ENCODE measurements at places on chromosomes 5 and 9.

DNA sequence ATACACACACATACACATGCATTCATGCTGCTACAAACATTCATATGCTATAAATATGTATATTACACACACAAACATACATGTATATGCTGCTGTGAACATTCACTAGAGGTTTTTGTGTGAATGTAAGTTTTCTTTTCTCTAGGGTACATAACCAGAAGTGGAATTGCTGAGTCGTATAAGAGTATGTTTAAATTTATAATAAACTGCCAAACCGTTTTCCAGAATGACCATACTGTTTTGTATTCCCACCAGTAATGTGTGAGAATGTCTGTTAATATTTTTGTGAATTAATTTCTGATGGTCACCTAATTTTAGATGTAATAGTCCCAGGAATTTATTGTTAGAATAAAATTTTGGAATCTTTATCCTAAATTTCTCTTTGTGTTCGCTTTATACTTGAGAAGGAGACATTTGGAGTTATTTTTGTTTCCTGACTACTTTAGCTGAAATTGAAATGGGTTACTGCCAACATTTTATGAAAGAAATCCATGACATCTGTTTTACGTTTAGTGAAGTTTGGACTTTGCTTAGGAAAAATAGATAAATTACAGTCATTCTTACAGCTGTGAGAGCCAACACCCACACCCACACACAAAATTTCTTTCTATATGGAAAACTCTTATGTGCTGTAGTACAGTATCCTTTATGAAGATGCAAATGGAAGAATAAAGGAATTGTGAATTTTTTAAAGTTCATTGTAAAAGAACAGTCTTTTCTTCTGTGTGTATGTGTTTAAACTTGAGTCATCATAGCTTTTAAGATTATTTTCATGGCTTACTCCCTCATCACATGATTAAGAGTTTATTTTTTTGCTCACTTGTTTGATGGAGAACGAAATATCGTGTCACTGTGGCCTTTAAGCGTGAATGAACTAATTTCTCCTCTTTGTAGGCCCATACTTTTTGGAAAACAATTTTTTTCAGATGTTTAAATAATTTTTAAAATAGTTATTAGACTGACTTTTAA, 24.3 kb downstream of the CENPP start:
- DNase-seq: peak; percentile 76

- DNase-seq: no peak
Measured at GRCh38 chr9:134785325-134786108, 95.1 kb upstream of the FCN2 start.

DNA sequence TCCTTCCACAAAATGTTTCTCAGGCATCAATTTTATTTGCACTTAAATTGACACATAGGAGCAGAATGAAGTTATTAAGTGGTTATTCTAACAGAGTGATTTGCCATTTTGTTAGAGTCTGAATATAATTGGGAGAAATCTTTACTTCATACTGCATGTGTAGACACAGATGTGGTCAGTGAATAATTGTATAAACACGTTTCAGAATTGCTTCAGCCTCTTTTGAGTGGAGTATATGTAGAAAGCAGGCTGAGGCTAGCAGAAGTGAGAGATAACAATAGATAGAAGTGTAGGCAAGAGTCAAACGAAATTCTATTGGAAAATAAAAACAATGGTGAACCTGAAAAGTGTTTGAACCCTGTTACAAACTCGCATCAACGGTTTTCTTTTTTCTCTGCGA, 270.7 kb downstream of the TMEM167A start:
- DNase-seq: peak; percentile 26

DNA sequence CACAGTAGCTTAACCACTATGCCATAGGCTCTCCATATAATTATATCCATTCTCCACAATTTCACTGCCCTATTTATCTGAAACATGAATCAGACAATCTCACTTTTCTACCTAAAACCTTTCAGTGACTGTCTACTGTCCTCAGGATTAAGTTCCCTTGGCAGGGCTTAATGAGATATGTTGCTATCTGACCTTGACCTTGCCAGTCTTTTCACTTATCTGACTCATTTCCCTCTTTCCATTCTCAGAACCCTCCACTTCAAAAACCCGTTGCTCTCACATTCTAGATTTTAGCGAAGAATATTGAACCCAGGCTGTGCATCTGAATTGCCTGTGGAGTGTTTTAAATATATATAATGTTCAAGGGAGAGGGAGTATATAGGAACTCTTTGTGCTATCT, 452.1 kb upstream of the MPDZ start:
- no peak for DNase-seq

DNA sequence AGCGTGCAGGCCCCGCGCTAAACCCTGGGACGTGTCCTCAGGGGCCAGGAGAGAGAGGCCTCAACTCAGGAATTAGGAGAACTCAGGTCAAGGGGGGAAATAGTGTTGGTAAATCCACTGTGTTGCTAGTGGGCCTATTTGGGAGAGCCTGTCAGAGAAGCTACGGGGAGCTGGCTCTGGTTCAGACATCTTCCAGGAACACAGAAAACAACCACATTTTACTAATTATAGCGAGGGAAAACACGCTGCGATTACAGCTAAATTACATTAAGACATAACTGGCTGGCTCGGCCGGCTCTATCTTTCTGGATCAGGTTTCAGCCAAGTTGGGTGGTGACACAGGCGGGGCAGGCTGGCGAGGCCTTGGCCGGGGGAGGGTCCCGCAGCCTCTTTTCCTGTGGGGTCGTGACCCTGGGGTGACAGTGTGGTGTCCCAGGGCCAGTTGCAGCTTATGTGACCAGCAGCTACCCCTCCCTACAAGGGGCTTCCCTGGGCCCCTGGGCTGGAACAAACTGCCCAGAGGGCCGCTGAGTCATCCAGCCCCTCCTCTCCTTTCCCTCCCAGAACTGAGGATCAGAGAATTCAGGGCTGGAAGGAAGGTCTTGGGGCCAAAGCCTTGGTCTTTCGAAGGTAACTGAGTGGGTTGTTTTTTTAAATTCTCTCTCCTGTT, 75.1 kb downstream of the FGF18 start:
- DNase-seq: peak; percentile 83

- no peak for DNase-seq
Measured at GRCh38 chr9:93456022-93456421, 2.6 kb upstream of the FAM120AOS start.

- no peak for DNase-seq
Measured at GRCh38 chr9:123749580-123750202, 180.2 kb downstream of the DENND1A start.

DNA sequence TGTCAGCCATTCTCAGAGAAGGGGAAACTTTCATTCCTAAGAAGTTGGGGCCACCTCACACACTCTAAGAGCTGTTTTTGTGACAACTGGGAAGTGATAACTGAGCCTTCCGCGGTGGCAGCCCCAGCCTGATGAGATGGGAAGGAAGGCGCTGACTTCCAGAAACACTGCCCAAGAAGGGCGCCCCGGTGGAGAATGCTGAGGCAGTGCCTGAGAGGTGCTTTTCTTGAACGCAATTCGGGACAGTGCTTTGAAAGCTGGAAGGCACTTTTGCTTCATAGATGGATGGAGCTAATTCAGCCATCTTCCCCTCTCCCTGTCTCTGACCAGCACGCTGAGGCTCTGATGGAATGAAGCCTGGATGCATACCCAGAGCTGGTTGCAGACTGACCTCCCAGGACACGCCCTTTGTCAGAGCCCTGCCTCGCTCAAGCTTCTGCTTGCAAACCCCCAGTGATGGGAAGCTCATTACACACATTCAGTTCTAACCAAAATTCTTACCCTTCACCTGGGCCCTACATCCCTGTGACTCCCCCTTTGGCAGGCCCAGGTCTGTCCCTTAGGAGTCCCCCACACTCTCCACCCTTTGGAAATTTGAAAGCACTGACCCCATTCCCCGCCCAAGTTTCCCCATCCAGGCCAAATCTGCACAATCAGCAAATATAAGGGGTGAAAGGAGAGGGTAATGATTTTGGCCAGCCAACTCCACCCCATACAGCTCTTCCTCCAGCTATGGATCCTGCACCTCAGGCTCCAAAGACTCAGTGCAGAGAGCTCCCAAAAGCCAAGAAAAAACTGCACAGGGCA, 66.6 kb upstream of the SLC25A51 start:
- DNase-seq: no peak

GRCh38 chr5:56515011-56515410, 281.9 kb upstream of the ANKRD55 start:
- no peak for DNase-seq

- DNase-seq: peak; percentile 99
Measured at GRCh38 chr9:107637421-107638420, 148.2 kb upstream of the KLF4 start.

DNA sequence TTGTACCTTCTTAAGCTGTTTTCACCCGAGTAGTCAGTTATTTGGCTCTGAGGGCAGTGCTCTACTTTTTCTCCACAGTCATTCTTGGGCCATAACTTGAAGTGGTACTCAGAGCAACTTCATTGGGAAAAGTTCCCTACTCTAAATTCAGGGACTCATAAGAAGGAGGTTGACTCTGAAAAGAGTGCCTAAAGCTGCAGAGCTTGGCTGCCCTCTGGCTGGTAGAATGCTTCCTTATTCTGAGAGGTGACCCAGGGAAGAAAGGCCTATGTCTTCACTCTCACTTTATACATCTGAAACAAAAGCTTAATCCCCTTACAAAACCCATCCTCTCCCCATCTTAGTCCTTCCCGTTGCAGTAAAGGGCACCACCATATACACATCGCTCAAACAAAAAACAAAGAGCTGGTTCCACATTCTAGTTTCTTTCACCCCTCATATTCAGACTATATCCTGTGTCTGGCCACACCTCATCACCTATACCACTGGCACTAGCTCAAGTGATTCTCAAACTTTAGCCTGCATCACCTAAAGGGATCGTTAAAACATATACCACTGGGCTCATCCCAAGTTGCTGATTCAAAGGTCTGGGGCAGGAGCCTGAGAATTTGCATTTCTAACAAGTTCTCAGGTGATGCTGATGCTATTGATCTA, 7.9 kb downstream of the IGIP start:
- no peak for DNase-seq

DNA sequence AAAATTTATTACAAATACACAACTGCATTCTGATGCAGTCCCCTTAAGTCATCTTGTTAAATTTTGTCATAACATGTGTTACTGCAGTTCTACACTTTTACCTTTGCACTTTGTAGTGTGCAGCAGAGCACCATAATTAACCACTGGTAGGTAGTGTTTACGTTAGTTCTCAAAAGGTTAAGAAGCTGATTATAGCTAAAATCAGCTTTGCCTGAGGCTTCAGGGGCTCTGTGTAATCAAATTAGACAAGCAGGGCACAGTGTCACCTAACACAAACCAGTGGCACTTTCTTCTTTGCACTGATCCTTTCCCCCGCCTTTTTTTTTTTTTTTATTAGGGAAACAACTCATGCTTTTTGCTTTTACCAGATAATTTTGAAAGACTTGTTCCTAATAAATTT, 26.1 kb downstream of the POU5F2 start:
- no peak for DNase-seq

DNA sequence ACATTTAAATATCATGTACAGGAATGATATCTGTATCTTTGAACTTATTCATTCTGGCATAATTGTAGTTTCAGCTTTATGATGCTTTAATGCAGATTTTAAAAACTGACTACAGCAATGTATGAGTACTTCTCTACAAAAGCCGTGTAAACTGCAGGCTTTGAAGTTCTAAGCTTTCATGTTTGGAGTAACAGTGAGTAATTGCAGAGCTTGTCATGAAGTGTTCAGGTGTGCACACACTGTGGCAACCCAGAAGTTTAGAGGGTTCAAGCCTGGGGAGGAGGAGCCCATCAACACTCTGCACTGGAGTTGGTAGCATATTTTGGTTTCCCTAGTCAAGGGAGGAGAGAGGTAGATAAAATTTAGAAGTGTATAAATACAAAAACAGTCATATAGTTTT, 130.9 kb downstream of the CD180 start:
- no peak for DNase-seq

DNA sequence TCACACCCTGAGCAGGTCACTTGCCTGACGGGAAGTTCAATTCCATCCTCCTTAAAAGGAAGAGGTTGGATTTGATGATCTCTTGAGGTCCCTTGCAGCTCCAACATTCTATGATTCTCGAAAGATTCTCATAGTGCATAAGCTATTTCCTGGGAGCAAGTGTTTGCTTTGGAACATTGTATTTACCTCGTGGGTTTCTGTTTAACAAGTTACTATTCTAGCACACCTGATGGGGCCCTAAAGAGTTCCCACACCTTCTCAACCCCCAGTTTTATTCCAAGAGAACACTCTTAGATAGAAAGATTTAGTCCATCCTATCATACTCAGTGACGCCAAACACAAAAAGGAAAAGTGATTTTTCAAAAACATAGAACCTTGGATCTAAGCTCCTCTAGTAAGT, 23.4 kb downstream of the NR4A3 start:
- DNase-seq: no peak

DNA sequence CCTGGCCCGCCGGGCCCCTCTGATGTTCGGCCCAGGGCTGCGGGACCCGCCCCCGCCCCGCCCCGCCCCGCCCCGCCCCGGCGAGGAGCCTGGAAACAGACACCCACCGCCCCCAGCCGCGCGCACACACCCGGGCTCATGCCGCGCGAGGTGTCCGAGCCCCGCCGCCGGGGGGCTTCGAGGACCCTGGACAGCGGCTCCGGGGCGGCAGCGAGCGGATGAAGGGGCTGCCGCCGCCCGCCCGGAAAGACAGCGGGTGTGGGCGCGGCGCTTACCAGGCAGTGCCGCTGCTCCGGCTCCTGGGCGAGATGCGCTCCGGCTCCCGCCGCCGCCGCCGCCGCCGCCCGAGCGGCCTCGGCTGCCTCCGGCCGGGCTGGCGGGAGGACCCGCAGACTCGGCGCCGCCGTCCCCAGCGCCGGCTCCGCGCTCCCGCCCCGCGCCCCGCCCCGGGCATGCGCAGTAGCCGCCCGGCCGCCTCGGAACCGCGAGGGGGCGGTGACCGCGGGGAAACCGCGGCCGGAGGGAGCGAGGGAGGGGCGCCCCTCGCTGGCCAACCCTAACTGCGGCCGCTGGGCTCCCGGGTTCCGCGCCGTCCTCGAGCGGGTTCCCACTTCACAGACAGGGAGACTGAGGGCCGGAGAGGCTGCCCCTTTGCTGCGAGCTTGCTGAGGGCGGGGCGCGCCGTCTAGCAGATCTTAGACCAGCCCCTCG, at the start of gene GPRIN1:
Gene GPRIN1 (minus strand): TSS at position 433 of the 711 bp plus-strand sequence. CDS start 10,322 bp downstream, outside the sequence.
- DNase-seq: peak; percentile 64

DNA sequence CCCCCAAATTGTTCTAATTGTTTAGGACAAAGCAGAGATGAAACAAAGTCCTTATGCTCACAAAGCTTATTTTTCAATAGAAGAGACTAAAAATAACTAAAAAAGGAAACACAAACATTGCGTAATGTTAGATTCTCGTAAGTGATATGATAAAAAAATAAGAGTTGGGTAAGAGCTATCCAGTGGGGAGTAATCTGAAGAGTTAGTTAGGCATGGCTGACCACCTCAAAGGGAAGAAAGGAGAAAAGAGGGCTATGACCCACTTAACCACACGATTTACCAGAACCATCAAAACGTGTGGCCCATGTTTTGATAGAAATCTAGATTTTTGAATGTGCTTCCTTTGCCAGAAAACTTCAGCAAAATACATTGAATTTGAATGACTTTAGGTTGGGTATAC, 1296.8 kb upstream of the NUDT12 start:
- DNase-seq: no peak

DNA sequence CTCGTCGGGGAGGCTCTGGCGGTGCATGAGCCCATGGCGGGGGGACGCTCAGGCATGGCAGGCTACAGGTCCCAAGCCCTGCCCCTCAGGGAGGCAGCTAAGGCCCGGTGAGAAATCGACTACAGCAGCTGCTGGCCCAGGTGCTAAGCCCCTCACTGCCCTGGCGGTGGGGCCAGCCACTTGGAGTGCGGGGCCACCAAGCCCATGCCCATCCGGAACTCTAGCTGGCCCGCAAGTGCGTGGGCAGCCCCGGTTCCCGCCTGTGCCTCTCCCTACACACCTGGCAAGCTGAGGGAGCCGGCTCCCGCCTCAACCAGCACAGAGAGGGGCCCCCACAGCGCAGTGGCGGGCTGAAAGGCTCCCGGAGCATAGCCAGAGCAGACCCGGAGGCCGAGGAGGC, 1896.9 kb upstream of the CDH6 start:
- DNase-seq: no peak

All from fibroblast of skin of scalp (primary cell).